ENCODE measurements at places on chromosomes 2 and 18.

GRCh38 chr2:111049792-111050640, 70.7 kb upstream of the BCL2L11 start:
- DNase-seq = no peak

DNA sequence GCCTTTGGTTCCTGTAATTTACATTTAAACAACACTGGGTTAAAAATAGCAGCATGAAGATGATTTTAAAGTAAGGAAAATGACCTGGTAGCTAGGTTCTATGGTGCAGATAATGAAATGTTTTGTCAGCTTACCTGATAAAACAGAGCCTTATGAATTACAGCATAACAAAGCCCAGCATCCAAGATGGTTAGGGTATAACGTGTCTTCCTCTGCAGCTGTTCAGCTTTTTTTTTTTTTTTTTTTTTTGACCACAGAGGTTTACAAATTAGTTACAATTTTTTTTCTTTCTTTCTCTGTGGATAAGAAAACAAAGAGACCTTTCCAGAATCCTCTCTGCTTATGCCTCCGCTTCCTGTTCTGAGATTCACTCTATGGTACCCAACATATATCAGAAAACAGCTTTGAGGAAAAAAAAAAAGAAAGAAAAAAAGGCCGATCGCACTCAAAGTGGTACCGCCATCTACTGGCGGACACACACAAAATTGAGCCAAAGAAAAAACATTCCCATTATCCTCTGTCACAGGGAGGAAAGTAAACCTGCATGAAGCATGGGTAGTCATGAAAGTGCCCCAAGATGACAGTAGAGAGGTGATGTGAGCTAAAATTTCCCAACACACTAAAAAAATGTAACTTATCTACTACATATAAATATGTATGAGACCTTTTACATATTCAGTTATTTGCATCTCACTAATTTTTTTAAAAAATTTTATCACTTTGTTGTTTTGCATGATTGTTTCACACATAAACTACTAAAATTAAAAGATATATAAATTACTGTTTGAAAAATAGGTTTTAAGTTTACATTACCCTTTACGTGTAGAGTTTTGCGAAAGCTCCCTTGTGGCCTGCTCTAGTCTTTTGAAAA, at the start of gene SCN3A:
SCN3A (minus strand) TSS at position 362 of the 871 bp plus-strand sequence. CDS start 27,656 bp downstream, outside the sequence.
- DNase-seq = peak; percentile 63

GRCh38 chr18:46067438-46068007, 4.5 kb downstream of the PSTPIP2 start:
- DNase-seq = no peak

- no peak for DNase-seq
These were observed 98.5 kb downstream of the PRKCE start for GRCh38 chr2:45750001-45750400.

DNA sequence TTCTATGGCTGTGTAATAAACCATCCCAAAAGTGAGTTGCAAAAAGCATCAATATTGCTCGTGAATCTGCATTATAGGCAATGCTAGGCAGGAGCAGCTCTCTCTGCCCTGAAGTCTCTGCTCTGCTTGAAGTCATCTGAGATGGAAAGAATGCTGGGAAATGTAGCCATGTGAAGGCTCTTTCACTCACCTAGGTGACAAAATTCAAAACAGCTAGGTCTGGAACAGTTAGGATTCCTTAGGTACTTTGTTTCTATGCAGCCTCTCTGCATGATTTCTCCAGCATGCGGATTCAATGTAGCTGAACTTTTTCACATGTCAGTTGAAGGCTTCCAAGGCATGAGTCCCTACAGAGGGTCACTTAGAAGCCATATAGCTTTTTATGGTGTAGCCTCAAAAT, 1383.7 kb downstream of the LRP1B start:
- DNase-seq = no peak

GRCh38 chr18:33532978-33533377, 45.0 kb upstream of the ASXL3 start:
- DNase-seq = no peak

DNA sequence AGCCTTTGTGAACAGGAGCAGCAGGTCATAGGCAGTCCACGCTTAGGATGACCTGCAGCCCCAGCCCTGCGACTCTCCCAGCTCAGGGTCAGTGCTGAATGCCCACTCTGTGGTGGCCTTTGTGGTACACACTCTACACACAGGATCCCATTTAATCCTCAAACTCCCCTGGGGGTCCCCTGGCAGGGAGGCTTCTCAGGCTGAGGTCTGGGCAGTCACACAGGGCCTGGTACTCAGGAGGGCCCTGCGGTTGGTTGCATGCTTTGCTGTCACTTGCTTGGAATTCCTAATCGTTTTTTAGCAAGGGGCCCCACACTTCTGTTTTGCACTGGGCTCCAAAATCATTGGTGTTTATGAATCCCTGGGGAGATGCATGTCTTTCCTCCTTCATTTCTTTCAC, 113.0 kb downstream of the EML6 start:
- no peak for DNase-seq

DNA sequence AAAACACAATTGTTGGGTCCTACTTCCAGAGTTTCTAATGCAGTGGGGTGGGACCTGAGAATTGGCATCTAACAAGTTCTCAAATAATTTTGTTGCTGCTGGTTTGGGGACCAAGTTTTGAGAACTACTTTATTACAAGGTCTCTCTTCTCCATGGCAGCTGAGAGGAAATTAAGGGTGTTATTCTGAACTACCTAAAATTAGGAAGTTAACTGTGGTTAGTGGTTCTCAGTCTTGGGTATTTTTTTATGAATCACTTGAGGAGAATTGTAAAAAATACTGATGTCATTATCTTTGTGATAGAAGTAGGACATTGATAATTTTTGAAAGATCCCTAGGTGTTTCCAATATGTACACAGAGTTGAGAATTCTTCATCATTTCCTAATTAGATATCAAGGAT, 210.2 kb downstream of the MC4R start:
- peak; percentile 78 for DNase-seq

GRCh38 chr18:79926715-79927606, 24.5 kb downstream of the SLC66A2 start:
- no peak for DNase-seq

DNA sequence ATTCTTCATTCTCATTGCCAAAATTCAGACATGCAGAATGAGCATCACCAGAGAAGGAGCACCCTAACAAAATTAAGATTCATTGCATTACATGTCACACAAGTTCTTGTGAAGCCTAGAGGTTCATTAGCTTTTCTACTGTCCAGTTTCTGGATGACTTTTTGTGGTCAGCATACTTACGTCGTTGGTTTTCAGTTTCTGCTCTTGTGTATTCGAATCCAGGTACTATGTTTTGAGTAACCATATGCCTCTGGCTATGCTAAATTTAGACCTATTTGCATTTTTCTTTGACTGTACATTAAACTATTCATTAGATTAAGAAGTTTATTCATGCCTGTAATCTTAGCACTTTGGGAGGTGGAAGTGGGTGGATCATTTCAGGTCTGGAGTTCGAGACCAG, 251.3 kb downstream of the PARD3B start:
- DNase-seq = no peak

GRCh38 chr2:158668001-158668765, 126.9 kb upstream of the DAPL1 start:
- DNase-seq = no peak

GRCh38 chr2:54531558-54531957, 75.4 kb downstream of the SPTBN1 start:
- no peak for DNase-seq

DNA sequence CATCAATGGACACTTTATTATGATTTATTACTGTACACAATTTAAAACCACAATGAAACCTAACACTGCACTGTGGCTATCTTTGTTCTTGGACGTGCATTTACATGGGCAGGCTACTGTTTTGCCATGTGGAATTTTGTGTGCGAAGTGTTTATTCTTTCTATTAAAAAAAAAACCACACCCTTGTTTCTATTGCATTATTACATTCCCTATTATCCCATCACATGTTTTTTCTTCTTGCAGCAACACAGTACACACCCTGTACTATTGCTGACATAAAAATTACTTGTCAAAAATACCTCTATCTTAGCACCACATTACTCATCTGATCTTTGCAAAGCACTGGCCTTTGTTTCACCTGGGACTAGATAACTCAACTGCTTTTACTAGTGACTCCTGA, 1.5 kb downstream of the RNF152 start:
- DNase-seq = no peak

DNA sequence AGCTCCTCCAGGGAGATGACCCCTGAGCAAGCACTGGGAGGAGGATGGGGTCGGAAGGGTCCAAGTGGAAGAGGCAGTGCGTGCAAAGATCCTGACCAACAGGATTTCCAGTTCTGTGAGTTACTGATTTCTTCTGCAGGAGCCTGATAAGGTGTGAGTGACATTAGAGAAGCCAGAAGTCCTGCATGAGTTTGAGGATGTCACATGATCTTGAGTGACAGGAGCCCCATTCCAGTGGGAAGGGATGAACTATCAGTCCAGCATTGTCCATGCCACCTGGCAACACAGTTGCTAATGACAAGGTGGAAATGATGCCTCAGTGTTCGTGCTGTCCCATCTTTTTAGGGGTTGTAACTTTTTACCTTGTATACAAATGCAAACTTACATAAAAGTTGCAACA, 285.1 kb upstream of the HDAC4 start:
- no peak for DNase-seq

GRCh38 chr2:203705178-203705577, 1.3 kb upstream of the CD28 start:
- no peak for DNase-seq

DNA sequence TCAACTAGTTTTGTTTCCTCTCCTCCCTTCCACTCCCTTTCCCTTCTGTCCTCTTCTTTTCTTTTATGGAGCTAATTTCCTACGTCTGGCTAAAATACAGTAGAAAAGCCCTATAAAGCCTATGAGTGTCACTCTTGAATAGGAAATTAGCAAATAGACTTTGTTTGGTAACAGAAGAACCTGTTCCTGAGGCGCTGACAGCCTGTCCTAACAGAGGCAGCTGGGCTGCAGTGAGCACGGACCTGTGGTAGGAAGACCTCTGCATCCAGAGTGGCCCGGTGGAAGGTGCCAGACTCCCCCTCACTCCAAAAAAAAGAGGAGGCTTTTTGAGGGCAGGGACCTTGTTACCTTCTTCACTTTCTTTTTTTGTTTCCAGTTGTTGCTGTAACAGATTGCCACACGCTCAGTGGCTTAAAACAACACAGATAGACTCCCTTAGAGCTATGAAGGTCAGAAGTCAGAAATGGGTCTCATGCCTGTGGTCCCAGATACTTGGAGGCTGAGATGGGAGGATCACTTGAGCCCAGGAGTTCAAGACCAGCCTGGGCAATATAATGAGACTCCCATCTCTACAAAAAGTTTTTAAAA, 81.2 kb upstream of the TXNDC2 start:
- no peak for DNase-seq

GRCh38 chr2:190948671-190949070, 65.3 kb downstream of the STAT1 start:
- DNase-seq = no peak

- no peak for DNase-seq
These were observed 96.9 kb downstream of the OSBPL1A start for GRCh38 chr18:24300703-24301102.

GRCh38 chr2:219362072-219362471, 25.6 kb downstream of the DNPEP start:
- no peak for DNase-seq

- no peak for DNase-seq
These were observed 45.1 kb upstream of the TBR1 start for GRCh38 chr2:161370981-161371380.

DNA sequence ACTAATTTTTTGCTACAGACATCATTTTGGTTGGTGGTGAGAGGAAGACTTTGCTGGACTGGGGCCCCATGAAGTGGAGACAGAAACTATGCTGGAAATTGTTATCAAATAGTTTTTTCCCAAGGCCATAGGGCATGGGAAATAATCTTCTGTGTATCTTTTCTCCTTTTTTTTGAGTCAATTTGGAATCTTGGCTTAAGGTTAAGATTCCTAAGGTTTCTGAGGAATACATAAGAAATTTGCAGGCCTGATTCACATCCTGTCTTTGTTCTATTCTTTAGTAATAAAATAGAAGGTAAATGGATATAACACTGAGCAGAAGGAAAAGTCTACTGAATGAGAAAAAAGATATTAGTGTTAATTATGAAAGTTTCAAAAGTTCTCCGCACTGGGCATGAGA, 16.6 kb downstream of the SMC6 start:
- no peak for DNase-seq

DNA sequence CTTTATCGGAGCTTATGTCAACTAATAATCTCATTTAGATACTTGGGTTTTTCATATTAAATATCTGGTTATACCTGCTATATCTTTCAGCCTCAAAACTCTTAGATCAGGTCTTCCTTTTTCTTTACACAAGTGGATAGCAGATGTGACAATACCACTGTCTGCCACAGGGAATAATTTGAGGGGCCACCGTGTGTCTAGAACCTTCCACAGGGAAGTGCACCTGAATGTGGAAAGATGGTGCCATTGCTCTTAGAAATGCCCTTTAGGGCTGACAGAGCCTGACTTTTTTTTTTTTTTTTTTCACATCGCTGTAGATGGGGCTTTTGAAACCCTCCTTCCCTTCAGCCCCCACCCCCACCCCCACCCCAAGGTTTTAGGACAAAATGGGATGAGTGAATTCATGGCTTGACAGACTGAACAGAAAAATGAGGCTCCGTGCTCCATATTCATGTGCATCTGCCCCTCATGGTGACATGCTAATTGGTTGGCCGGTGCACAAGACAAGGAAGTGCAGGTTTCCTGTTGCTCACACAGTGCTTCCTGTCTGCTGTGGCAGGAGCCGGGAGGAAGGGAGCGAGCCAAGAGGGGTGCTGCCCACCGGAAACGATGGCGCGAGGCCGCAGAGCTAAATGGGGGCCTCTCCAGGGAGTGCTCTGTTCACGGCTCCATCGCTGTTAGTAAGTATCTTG, 246.0 kb downstream of the LDLRAD4 start:
- peak; percentile 86 for DNase-seq

DNA sequence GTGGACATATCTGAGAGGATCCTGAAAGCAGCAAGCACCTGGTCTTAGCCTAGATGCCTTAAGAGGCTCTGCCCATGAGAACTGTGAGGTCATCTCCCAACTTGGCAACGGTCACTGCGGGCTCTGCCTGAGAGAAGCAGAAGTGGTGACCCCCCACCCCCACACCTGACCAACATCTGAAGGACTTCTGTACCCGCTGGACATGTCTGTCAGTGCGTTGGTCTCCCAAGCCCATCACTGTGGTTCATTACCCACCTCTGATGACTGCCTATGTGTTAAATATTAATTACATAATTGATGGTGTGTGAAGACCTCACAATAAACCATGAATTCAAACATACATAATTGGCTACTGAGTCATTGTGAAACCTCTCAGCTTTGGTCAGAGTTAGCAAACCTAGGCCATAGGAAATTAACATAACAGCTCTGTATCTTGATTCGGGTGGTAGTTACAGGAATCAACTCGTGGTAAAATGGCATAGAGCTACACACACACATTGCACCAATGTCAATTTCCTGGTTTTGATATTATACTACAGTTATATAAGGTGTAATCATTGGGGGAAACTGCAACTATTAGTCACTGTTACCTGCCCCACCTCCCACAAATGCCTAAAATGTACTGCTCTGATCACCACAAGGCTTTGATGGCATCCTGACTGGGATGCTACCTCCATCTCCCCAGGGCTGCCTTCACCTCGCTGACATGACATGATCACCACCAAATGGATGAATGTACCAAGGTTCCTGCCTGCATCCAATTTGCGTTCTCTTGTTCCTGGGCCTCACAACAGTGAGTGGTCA, 4.3 kb upstream of the GALNT1 start:
- no peak for DNase-seq
